ENCODE measurements at places on chromosomes 1 and 21.

GRCh38 chr1:117215019-117215418 lies 4.3 kb upstream of the VTCN1 start:
- DNase-seq, result no peak

DNA sequence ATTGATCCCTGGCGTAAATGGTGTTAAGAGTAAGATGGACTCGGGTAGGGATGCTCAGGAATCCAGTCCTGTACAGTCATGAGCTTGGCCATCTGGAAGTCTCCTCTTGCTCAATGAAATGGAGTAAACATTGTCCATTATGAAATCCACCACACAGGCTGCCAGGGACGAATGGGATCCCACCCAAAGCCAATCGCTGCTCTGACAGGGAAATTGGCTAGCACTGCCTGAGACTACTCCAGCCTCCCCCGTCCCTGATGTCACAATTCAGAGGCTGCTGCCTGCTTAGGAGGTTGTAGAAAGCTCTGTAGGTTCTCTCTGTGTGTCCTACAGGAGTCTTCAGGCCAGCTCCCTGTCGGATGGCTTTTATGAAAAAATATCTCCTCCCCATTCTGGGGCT lies at the start of gene HSD11B1:
Gene HSD11B1, plus strand, starts transcription at position 263 of the 400 bp plus-strand sequence. Its CDS starts 97 bp downstream, at position 360.
- DNase-seq, result peak; percentile 96

- DNase-seq, result no peak
Measured at GRCh38 chr1:183263886-183264602, 78.0 kb downstream of the LAMC2 start.

DNA sequence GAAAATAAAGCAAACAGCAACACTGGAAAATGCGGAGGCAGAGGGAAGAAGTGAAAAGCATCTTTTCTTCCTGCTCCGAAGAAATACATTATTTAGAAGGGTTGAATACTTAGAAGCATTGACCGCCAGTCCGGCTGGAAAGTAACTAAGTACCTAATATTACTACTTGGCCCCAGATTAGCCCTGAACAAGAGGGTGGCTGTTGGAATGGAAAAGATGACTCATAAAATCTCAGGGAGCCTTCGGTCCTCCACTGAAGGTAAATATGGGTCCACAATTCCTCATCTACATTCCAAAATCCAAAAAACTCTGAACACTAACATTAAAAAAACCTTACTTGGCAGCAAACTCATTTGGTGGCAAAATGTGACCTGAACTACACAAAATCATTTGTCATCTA lies 40.1 kb downstream of the BCAR3 start:
- no peak for DNase-seq

DNA sequence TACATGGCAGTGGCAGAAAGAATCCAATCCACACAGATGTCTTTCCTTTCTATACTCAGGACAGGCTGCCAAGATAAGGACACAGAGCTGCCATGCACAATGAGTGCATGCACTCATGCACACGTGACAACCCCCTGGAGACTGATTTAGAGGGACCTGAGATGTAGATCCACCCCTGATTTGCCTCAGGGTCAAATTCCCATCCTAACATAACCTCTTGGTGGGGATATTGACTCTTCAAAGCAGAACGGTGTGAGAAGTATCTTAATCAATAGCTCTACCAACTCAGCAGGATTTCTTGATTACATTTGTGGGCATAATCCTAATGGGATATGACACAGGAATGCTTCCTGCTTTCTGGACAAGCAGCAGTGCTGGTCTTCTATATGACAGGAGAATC lies 125.2 kb upstream of the DSCAM start:
- no peak for DNase-seq

DNA sequence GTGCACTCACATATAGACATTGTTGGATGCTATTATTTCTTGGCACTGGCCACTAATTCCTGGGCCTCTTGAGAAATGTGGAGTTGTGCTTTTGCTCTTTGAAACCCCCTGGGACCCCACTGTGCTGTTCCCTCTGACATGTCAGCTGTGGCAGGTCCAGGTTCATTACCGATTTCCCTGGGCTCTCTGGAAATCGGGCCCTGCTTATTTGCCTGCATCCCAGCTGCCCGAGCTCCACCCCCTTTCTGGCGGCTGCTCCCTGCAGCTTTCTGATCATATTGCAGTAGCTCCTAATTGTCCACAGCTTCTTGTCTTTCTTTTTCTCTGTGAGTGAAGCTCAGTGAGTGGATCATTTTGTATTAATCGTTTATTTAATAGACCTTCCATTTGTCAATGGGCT lies 183.7 kb upstream of the FAM78B start:
- DNase-seq, result no peak

- no peak for DNase-seq
Measured at GRCh38 chr1:21234779-21235178, 55.5 kb downstream of the ECE1 start.

GRCh38 chr1:110208916-110209645 lies 1.0 kb upstream of the KCNC4 start:
- no peak for DNase-seq

GRCh38 chr21:46347203-46347550 lies 23.2 kb downstream of the PCNT start:
- DNase-seq, result no peak

GRCh38 chr1:185477638-185478580 lies 160.9 kb upstream of the IVNS1ABP start:
- DNase-seq, result no peak

DNA sequence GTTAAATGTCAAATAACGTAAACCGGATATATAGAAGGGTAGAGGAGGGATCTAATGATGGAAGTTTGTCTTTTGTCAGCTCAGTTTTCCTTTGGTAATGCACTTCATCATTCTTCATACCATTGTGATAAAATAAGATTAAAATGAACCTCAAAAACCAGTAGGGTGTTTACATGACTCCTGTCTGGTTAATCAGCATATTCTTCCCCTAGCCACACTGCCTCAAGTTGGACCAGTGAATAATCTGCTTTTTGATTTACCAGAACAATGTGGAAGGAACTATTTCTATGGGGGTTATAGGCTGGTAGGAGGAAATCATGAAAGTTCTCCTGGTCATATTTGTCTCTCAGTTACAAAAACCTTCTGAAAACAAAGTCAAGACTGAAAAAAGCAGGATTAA lies 634.7 kb downstream of the NCAM2 start:
- no peak for DNase-seq

GRCh38 chr1:111834956-111835355 lies 79.3 kb downstream of the DDX20 start:
- no peak for DNase-seq

GRCh38 chr21:36704958-36705678 lies 6.2 kb downstream of the SIM2 start:
- DNase-seq, result no peak

GRCh38 chr1:74693473-74693872 lies 19.9 kb upstream of the ERICH3 start:
- no peak for DNase-seq

- DNase-seq, result no peak
Measured at GRCh38 chr1:199629624-199630023, 397.9 kb upstream of the NR5A2 start.

- DNase-seq, result no peak
Measured at GRCh38 chr1:100184536-100184935, 6.5 kb upstream of the LRRC39 start.

- no peak for DNase-seq
Measured at GRCh38 chr1:162236618-162237017, 140.0 kb downstream of the SPATA46 start.

DNA sequence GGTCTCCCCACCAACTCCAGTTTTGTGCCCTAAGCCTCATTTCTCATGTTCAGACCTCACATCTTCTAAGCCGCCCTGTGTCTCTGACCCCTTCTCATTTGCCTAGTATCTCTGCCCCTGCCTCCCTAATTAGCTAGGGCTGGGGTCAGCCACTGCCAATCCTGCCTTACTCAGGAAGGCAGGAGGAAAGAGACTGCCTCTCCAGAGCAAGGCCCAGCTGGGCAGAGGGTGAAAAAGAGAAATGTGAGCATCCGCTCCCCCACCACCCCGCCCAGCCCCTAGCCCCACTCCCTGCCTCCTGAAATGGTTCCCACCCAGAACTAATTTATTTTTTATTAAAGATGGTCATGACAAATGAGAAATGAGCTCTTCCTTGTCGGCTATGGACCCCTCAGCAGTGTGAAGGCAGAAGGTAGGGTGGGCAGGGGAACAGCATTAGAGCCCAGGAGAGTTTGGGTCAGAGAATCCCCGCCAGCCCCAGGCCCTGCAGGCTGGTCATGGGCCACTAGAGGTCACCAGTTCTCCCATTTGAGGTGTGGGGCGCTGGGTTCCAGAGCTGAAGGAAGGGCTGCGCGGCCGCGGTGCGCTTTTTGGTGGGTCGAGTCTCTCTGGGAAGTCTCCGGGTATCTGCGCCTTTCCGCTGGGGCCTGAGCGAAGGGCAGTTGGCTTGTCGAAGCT lies 11.5 kb downstream of the ADAMTSL4 start:
- DNase-seq, result no peak

- no peak for DNase-seq
Measured at GRCh38 chr21:34956416-34957316, 92.4 kb downstream of the RUNX1 start.

GRCh38 chr1:150022357-150022756 lies 11.8 kb upstream of the OTUD7B start:
- no peak for DNase-seq

GRCh38 chr1:33331444-33332356 lies 10.8 kb upstream of the A3GALT2 start:
- peak; percentile 59 for DNase-seq

DNA sequence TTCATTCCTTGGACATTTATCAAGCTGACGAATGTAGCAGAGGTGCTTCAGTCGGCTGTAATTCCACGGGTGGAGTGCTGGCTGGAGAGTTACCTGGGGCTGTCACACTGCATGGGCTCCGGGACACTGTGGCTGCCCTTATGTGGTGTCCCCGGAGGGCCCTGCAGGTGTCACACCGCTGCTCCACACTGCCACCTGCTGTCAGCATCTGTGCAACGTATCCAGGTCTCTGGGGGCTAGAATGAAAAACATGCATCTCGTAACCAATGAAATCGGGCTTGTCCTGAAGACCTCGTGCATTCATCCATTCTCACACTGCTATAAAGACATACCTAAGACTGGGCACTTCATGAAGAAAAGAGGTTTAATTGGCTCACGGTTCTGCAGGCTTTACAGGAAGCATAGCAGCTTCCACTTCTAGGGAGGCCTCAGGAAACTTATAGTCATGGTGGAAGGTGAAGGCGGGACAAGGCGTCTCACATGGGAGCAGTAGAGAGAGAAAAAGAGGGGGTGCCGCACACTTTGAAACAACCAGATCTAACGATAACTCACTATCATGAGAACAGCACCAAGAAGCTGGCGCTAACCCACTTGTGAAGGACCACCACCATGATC lies 46.7 kb upstream of the PCBP3 start:
- peak; percentile 51 for DNase-seq

GRCh38 chr1:28449904-28450303 lies 55.9 kb upstream of the RCC1 start:
- DNase-seq, result no peak

GRCh38 chr1:200143347-200143746 lies 115.8 kb downstream of the NR5A2 start:
- DNase-seq, result no peak

GRCh38 chr1:151055581-151055980 lies 3.8 kb downstream of the CDC42SE1 start:
- DNase-seq, result no peak

- DNase-seq, result no peak
Measured at GRCh38 chr1:37596182-37596667, 488 bp upstream of the GNL2 start.

- no peak for DNase-seq
Measured at GRCh38 chr1:246029616-246030015, 477.5 kb downstream of the SMYD3 start.

DNA sequence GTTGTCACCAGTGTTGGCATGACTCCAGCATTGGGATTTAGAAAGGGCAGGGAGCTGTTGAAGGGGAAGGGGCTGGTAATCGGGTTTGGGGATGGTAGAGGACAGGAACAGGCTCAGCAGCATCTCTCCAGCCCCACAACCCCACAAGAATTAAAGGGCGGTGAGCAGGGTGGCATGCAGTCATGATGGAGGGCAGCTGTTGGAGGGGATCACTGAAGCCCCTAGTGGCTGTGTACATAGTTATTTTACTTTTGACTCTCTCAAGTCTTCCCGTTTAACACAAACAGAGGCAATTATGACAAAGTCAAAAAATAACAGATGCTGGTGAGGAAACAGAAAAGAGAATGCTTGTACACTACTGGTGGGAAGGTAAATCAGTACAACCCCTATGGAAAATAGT lies 213.8 kb downstream of the URB2 start:
- no peak for DNase-seq

DNA sequence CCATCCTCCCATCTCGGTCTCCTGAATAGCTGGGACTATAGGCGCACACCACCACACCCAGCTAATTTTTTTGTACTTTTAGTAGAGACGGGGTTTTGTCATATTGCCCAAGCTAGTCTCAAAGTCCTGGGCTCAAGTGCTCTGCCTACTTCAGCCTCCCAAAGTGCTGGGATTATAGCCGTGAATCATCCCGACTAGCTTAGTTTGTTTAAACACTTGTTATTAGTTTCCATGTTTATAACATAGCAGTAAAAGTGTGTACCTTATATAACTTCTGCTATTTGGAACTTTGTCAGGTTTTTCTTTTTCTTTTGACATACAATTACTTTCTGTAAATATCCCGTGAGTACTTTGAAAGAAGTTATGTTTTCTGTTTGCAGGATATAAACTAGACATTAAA lies 60.6 kb upstream of the C1orf21 start:
- DNase-seq, result peak; percentile 85

DNA sequence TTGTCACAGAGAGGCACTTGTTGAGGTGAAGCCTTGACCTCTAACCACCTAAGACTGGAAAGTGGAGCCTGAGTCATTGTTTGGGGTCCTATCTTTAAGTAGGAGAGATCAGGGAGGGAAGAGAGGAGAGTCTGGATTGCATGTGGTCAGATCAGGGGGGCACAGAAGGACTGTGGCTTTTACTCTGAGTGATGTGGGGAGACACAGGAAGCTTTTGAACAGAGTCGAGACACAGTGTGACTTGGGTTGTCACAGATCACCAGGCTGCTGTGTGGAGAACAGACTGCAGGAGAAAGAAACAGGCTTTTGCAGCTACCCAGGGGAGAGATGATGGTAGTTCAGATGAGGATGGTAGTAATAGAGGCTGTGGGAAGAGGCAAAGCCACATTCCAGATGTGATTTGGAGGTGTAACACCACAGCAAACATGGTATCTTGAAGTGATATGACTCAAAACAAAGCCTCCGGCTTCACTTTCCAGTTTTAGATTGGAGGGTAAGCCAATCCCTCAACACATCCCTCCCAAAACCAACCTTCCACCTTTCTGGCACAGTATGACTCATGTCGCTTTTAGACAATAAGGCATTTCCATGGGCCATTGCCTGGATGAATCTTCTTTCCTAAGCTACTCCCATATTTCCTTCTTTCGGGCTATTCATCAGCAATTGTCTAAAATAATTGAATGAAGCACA lies 125.8 kb upstream of the SLC44A3 start:
- no peak for DNase-seq

- no peak for DNase-seq
Measured at GRCh38 chr1:45044916-45045315, 32.9 kb downstream of the UROD start.

GRCh38 chr1:7401814-7402547 lies 369.1 kb upstream of the VAMP3 start:
- DNase-seq, result peak; percentile 99
